Myocyte (in vitro differentiated cells): ENCODE measurements at places on chromosomes 12 and 14. TPM values are rescaled to one million over a fixed set of nuclear protein-coding genes. Genes with fewer than 3 reads are reported as not detected.

STXBP6 gene
- 24.5 and 25.2 TPM in 2 replicates for total RNA-seq

SP1 gene
- 28.9 and 35.6 TPM in 2 replicates for total RNA-seq

SLC10A1 gene
- total RNA-seq = not detected in 2 replicates

LRP6 gene
- 21.6 and 22.7 TPM in 2 replicates for total RNA-seq

DNA sequence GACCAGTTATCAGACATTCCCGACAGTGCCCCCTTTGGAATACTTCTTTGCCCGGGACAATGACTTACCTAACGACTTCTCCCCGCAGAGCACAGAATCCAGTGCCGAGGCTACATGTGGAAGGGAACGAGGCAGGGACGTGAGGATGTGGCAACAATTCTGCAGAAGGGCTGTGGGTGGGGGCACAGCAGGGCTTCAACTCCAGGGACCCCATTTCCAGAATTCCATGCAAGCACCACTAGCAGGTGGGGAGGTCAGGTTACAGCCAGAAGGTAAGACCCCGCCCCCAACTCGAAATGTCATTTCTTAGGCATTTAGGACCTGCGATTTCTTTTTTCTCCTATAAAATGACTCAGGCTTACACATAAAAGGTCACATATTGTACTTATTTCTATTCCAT lies 207.9 kb downstream of the TMEM132C start:
- DNase-seq = no peak

CLEC1A gene
- total RNA-seq = not detected in 2 replicates

AVPR1A gene
- not detected in 2 replicates for total RNA-seq

GRCh38 chr12:79939728-79940310 lies 4.9 kb upstream of the PPP1R12A start:
- DNase-seq = no peak

- DNase-seq = peak; percentile 32
These were observed 243.1 kb upstream of the PWP1 start for GRCh38 chr12:107442326-107442987.

- peak; percentile 19 for DNase-seq
These were observed 62.6 kb upstream of the KITLG start for GRCh38 chr12:88642675-88643431.

DNA sequence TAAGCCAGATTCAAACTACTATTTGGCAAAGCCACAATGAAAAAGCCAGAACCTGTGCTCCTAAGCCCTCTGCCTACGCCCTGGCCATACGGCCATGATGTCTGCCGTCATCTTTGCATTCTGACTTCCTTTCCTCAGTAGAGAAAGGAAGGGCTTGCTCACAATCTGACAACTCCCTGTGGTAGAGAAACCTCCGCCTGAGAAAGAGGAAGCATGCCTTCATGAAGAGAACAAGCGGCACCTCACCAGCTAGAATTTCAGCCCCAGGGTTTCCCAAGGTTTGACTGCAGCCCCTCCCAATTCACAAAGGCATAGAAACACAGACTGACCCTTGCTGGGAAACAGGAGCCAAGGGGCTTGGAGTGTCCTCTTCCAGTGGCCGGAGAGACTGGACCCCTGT lies 25.7 kb downstream of the TEP1 start:
- no peak for DNase-seq

DNA sequence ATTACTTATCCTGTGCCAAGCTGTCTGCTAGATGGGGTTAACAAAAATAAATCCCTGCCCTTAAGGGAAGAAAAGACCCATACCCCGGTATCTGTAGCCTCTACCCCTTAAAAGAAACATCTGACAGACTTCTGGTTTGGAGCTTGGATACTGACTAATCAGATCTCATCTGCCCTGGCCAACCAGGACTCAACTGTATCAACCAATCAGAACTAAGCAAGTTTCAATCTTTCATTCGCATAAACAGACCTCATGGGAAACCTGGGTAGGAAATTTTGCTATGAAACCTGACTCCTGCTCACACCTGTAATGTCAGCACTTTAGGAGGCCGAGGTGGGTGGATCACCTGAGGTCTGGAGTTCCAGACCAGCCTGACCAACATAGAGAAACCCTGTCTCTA lies 26.4 kb upstream of the PRMT8 start:
- DNase-seq = no peak

GRCh38 chr12:30847259-30847658 lies 79.3 kb upstream of the TSPAN11 start:
- DNase-seq = peak; percentile 66

DTX3 gene
- total RNA-seq = 22.1 and 22.5 TPM in 2 replicates

NFE2 gene
- 1.1 and 1.4 TPM in 2 replicates for total RNA-seq

- no peak for DNase-seq
These were observed 96.6 kb downstream of the SCN8A start for GRCh38 chr12:51687614-51688013.
